LHCN-M2 (cell line): ENCODE measurements at places on chromosomes 16 and 17.

DNA sequence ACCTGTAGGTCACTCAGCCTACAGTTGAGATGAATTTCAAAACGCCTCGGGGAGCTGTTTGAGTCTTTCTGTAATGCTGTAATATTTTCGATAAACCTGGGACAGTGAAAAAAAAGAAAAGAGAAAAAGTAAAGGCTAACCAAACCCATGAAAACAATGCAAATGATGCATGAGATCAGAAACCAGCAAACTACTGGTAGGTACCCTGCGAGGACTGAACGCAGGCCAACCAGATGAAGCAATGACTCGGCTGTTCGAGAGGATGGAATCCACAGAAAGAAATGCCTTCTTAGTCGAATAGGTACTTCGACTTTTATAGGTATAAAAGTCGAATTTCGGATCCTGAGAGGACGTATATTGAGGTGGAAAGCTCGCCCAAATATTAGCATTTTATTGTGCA lies 509 bp upstream of the ATAD5 start:
- peak; percentile 17 for DNase-seq

GRCh38 chr16:49453021-49453420 lies 79.4 kb downstream of the C16orf78 start:
- DNase-seq, result no peak

DNA sequence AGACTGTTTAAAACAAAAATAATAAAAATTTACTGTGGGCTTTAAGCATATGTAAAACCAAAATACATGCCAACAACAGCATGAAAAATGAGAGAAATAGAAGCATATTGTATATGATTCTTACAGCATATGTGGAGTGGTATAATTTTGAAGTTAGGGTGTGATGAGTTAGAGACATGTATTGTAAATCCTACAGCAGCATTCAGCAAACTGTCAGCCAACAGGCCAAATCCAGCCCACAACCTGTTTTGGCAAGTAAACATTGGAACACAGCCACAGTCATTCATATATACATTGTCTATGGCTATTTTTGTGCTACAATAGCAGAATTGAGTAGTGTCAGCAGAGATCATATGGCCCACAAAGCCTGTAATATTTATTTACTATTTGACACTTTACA lies 42.3 kb downstream of the ZNF18 start:
- no peak for DNase-seq

DNA sequence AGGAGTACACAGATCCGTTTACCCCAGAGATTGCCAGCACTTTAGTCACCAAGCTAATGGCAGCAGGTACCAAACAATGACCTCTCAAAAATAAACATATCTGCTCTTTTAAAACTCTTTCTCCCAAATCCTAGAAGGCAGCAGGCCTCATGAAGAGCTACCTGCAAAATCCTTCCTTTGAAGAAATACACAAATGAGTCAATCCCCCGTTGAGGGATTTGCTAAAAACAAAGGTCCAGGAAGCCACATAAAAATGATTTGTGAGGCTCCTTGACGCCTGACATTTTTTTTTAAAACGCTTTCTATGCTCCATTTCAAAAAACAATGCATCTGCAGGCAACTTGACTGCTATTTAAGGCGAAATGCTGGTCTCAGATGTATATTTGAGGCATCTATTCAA lies 58.2 kb downstream of the NACA2 start:
- DNase-seq, result no peak

GRCh38 chr16:64381979-64382378 lies 739.9 kb downstream of the CDH11 start:
- no peak for DNase-seq

GRCh38 chr17:45676695-45677094 lies 107.4 kb upstream of the CRHR1 start:
- no peak for DNase-seq

GRCh38 chr16:80198311-80199299 lies 342.2 kb upstream of the DYNLRB2 start:
- peak; percentile 12 for DNase-seq

GRCh38 chr17:80198144-80198661 lies 21.9 kb downstream of the SGSH start:
- DNase-seq, result no peak

DNA sequence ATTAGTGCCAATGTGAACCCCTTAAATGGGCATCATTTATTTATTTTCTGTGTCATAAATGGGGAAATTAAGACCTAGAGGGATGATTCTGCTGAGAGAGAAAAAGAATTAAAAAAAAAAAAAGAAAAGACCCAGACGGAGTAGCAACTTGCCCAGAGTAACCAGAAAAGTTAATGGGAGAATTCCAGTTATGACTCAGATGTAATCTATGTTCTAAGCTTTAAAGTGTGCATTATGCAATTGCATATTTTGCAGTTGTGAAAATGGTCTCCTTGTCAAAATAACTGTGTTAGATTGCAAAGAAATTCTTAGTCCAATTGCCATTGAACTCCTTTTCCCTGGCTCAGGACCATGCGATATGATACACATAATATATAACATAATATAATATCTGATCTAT lies 38.6 kb upstream of the TBX2 start:
- DNase-seq, result peak; percentile 74

DNA sequence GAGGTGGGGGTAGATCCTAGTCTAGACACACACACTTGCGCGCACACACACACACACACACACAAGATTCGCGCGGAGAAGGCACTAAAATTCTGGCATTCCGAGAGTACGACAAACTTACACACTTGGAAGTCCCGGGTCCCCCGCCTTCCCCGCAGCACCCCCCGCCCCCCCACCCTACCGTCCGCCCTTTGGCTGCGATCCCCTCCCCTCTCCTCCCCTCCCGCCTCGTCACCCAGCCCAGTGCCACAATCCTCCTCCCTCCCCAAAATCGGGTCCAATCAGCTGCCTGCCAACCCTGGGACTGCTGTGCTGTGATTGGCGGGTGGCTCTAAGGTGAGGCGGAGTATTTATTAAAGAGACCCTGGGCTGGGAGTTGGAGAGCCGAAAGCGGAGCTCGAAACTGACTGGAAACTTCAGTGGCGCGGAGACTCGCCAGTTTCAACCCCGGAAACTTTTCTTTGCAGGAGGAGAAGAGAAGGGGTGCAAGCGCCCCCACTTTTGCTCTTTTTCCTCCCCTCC lies at the start of gene SOX9:
Gene SOX9, plus strand, starts transcription at position 379 of the 522 bp plus-strand sequence. CDS start 372 bp downstream, outside the sequence.
- DNase-seq, result peak; percentile 95

- DNase-seq, result no peak
Observed at GRCh38 chr16:2905988-2906387, 5.7 kb upstream of the FLYWCH1 start.

GRCh38 chr17:77722366-77722765 lies 236.1 kb upstream of the TNRC6C start:
- no peak for DNase-seq

DNA sequence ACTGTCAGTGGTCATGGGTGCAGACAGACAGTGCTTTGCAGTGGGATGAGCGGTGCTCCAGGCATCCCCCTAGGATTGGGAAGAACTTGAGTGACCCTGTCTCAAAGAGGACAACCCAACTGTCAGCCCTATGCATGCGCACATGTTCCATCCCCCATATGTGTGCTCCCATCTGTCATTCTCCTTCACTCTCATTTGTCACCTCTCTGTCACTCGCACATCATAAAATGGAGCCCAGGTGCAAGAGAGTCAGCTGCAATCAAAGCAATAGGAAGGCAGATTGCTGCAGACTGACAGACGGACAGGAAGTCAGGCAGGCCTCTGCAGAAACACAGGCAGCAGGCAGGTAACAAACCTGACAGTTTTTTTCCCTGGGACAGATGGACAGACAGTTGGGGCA lies 101.8 kb upstream of the CCL1 start:
- no peak for DNase-seq

DNA sequence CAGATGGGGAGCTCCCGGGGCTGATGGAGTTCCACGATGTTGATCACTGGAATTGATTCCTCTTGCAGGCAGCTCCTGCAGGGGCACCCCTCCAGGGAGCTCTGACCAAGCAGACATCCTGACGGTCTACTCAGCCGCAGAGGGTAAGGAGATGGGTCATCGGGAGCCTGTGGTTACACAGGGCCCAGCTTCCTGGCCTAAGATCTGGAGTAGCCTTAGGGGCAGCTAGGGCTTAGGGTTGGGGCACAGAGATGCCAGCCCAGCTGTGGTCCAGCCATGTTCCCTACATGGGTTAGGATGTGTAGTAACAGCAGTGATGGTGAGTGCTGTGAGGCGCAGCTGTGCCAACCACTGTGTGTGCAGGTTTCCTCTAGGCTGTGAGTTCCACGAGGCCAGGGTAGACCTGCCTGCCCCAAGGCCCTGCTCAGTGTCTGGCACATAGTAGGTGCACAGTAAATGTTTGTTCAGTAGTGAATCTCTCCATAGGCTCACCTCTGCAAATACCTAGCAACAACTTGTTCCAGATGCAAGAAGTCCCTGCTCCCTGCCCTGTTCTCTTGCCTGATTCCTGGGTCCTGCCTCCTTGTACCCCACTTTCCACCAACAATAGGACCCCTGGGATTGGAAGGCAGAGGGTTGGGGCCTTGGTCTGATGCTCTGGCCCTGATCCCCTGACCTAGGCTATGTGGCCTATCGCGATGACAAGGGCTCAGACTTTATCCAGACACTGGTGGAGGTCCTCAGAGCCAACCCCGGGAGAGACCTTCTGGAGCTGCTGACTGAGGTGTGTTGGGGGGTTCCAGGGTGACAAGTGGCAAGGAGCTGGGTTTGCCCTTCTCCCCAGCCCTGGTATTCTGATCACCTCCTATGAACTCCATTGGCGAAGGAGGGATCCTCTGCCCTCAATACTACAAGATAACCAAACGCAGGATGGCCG lies 13.7 kb downstream of the ZNF213 start:
- DNase-seq, result no peak

DNA sequence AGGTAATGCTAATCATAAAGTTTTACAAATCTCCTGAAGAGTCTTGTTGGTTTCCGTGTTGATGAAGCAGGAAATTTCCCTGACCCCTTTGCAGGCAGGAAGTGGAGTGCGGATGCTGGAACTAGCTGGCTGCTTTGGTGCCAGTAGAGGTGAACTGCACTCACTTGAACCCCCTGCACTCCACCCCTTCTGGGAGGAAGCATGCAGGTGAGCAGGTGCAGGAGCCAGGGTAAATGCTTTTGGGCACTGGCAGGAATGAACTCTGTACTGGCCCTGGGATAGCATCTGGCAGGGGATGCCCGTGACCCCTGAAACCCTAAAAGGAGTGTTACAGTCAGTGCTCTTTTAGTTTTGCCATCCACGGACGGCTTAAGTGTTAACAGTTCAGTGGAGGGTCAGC lies 430.4 kb downstream of the WWOX start:
- DNase-seq, result no peak

DNA sequence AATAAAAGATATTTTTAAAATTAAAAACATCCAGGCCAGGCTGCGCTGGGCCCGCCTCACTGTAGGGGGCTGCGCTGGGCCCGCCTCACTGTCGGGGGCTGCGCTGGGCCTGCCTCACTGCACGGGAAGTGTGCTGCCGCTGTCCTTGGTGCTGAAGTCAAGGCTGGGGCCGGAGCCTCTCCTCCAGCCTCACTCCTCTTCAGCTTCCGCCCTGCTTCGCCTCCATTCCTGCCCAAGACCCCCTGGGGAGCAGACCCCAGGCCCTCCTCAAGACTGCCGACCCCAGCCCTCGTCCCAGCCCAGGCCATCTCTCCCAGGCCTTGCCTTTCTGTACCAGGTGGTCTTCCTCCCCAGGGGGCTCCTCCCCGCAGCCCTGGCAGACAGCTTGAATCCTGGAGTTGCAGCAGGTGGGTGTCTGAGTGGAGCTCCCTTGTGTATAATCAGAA lies 26.2 kb downstream of the ENDOV start:
- peak; percentile 20 for DNase-seq

DNA sequence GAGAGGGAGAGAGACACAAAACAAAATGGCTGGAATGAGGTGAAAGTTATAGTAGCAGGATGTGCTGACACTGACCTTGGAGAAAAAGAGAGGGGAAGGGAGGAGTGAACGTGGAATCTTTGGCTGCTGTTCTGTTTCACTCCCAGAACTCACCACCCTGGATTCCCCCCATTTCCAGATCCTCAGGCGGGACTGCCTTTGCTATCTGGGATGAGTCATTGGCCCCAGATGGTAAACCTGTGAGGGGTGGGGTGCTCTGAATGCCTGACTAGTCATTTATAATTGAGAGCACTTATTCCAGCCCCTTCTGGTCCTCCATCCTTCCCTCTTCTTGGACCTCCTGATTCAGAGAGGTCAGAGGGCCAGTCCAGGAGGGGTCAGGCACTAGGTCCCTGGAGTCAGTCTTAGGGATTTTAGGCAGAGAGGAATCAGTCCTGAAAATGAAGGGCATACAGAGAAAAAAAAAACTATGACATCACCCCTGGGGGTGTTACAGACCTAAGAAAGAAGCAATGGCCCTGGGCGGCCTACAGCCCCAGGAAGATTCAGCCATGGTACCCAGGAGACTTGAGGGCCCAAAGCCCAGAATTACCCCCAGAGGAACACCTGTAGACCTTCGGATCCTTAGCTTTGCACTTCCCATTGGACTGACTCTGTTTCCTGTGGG lies 2.2 kb upstream of the ZG16 start:
- peak; percentile 5 for DNase-seq

- no peak for DNase-seq
Observed at GRCh38 chr16:30458561-30459394, 13.1 kb upstream of the SEPHS2 start.

DNA sequence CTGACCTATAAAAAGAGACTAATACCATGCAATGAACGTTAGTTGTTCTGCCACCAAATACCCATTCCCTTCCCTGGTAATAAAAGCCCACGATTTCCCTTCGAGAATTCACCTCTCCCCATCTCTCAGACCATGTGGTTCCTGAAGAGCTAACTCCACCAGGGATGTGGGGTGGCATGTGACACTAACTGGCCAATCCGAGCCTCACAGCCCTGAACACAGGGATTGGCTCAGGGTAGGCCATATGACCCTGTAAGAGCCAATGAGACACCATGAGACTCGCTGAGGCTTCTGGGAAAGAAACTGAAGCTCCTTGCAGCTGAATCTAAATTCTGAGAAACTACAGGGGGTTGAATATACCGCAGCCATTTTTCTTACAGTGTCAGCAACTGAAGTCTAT lies 21.1 kb downstream of the HELZ start:
- no peak for DNase-seq

DNA sequence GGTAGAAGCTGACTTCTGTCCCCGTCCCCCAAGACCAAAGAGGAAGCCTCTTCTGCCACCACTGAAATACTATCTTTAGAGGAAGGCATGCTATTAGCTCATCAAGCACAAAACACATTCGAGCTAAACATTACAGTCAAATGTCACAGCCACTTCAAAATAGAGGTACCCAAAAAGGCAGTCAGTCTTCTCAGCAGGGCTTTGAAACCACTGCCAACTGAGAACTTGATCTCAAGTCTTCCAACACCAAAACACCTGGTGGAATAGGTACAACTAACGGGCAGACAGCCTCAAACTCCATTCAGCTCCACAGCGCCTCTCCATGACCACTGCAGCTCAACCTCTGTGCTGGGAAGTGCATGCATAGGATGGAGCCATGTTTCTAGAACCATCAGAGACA lies 36.0 kb downstream of the ZFHX3 start:
- DNase-seq, result no peak

GRCh38 chr17:32518646-32519227 lies 31.9 kb downstream of the CDK5R1 start:
- DNase-seq, result no peak

DNA sequence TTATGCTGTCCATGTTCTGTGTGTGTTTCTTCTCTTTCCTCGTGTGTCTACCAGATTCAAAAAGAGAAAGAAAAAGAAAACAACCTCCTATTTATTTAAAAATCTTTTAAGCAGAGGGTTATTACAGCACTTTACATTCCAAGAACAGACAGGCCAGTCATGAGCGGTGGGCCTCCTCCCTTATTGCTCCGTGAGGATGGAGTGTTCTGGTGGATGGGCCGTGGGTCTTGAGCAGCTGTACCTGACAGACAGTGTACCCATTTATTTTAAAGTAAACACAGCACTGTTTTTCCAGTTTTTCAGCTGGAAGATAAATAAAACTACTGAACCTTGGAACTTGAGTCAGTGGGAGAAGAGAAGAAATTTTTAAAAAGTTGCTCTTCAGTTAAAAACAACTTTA lies 52.4 kb downstream of the WWP2 start:
- DNase-seq, result no peak
